ELR (cell line): ENCODE measurements at places on chromosomes 12 and 14.

DNA sequence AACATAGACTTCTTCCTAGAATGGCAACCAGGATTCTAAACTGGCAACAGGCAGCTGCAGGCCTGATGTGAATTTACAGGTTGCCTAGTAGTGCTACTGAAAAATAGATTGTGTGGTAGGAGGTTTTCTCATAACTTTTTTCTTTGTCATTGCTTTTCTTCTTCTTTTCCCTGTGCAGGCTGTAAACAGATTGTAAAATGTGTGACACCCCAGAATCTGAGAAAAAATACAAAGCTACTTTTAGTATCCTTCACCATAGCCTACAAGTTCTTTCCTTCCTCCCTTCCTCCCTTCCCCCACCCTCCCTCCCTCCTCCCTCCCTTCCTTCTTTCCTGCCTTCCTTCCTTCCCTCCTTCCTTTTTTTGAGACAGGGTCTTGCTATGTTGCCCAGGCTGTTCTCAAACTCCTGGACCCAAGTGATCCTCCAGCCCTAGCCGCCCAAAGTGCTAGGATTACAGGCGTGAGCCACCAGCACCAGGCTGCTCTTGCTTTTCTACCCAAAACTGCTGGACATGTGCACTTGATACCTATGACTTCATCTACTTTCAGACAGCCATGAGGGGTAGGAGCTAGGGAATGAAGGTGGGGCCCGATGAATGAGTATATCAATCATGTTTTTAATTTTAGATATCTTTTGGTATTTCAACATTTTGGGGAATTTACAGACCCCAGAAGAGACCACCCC lies 114.2 kb upstream of the EEA1 start:
- DNase-seq: no peak

DNA sequence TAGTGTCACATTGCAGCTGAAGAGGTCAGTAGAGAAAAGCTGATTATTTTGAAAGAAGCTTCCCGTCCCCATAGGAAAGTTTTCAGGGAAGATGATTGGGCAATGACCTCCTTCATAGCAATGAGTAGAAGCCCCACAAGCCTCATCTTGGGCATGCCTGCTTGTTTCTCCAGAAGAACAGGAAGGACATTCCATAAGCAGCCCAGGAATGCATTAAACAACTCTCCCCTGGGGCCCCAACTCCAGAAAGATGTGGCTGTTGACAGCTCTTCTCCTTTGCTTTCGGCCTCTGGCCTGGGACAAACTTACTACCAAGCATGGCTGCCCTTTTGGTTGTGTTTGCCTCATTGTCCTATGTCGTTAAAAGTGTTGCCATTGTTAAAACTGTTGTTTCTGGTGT lies 5.7 kb upstream of the VDR start:
- DNase-seq: peak; percentile 20

GRCh38 chr14:60217713-60218112 lies 31.3 kb upstream of the PPM1A start:
- DNase-seq: no peak

DNA sequence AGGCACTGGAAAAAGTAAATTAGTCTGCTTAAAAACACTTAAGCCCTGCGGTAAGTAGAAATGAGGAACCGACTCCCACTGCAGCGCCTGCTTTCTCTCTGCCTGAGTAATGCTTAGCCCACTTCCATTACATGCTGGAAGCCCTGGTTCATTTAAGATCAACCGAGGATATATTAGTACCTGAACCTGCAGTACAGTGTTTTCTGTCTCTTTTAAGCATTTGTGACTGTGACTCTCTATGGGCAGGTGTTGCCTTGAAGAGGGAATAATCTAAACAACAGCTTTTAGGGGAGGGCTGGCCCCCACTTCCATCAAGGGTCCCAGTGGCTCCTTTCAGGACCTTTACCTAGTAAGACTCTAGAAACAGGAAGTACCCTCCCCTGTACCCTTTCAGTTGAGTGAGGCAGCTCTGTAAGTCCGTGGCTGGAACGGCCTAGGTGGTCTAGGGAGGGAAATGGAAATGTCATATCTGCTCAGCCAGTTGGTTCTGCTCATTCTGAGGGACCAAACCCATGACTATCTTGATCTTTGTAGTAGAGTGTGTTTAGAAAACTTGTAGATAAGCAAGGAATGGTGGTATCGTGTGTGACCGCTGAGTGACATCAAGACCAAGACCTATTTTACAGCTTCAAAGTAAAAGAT lies 56.2 kb downstream of the FNTB start:
- DNase-seq: no peak

DNA sequence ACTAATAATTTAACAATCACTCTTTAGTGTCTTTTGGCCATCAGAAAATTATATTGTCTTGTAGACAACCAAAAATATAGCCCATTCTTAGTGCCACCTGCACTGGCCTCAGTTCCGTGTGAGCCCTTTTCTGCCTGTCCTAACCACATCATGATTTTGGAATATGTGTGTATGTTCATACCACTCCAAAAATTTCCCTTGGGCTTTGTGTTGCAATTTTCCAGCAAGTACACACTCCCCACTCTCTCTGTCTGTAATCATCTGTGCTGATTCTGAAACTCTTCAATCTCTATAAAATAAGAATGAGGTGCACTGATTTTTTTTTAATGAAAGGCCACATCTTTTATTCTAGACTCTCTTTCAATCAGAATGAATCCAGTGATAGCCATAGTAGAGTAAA lies 196.0 kb downstream of the PIK3C2G start:
- no peak for DNase-seq

DNA sequence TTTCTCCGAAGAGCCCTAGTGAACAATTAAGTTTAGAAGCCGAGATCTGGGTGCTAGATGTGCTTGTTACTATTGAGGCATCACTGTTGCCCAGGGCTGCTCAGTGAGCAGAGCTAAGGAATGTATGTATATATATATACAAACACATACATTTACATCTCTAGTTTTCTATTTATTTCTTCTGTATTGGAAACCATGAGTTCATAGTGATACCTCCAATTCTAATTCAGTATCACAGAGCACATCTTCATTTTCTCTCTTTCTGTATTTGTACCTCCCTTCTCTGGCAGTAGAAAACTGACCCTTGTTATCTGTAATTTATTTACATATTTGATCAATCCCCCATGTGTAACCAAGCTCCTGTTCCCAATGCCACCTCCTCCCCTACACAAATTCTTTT lies 40.7 kb upstream of the FUT8 start:
- no peak for DNase-seq

GRCh38 chr14:65054471-65055085 lies 47.7 kb downstream of the MAX start:
- DNase-seq: no peak

GRCh38 chr12:114275932-114276785 lies 129.8 kb downstream of the TBX5 start:
- no peak for DNase-seq

GRCh38 chr12:51942501-51943000 lies 8.9 kb upstream of the ACVR1B start:
- DNase-seq: no peak

DNA sequence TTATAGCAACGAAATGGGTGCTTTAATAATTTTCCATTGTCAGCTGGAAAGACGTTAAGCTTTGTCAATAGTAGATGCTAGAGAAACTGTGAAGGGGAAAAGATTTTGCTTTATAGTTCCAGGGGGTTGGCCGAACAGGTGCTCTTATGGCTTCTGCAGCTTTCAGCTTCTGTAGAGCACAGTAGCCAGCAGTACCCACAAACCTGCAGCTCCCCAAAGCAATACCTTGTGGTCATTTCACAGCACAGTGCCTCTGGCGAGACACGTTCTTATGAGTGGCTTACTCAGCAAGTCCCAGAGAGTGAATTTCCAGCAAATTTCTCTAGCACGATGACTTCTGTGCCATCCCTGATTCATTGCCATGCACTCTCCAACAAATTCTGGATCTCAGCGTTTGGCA lies 416.3 kb upstream of the ATP2B1 start:
- no peak for DNase-seq

GRCh38 chr12:41856228-41856627 lies 288.4 kb downstream of the GXYLT1 start:
- no peak for DNase-seq

DNA sequence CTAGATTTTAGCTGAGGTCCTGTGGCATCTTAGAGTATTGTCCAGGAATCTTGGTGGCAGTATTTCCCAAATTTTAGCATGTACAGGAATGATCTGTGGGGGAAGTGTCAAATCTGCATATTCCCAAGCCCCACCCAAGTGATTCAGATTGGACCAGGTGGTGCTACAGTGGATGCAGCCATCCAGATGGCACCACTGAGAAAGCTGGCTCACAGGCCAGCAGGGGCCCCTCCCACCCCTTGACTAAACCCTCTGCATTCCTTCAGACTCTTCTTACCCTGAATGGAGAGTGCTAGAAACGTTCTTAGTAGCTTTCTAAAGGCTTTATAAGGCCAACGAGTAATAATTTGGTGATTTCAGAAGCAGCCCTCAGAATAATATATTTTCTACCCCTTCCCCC lies 255.2 kb downstream of the NRXN3 start:
- DNase-seq: no peak

GRCh38 chr12:112367965-112368364 lies 14.3 kb downstream of the HECTD4 start:
- DNase-seq: no peak

GRCh38 chr14:83707056-83707455 lies 1822.9 kb upstream of the FLRT2 start:
- peak; percentile 2 for DNase-seq

GRCh38 chr12:125098676-125099408 lies 33.6 kb downstream of the AACS start:
- no peak for DNase-seq

DNA sequence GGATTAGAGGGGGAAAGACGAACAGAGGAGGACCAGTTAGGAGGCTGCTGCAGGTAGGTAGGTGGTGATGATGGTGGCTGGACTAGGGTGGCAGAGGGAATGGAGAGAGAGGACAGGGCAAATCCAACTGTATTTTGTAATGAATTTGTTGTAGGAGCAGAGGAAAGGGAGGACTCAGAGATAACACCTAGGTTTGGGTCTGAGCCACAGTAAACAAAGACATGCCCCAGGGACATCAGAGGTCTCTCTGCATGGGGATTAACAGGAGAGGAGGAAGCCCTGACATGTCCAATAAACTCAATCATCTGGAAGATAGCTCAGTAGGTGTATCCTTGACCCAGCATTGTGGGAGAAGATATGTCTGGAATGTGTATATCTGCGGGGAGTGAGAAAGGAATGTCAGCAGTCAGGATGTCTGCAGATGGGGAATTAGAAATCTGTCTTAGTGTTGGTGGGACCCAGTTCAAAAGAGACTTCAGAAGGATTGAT lies 4.7 kb upstream of the SLC48A1 start:
- peak; percentile 53 for DNase-seq

DNA sequence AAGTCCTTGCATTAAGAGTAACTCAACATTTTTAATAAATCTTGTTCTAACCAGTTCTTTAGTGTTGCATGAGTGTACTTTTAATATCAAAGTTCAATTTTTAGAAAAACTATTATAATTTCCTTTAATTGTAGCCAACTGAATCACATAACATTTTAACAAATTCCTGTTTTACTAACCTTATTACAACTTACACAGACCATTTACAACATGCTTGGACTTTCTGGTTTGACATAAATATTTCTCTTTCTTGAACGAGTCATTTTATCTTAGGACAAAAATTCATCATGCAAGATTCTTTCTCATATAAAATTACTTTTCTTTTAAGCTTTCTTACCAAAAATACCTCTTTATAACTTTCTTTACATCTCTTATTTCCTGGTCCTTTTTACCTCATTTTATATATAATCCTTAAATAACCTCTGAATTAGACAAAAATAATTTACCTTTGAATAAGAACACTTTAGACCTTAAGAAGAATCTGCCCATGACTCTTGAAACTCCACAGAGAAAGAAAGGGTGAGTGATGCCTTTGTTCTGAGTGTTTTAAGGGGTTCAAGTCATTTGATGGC lies 3.9 kb downstream of the SLCO1A2 start:
- DNase-seq: peak; percentile 34

- no peak for DNase-seq
These were observed 4.8 kb downstream of the SCNN1A start for GRCh38 chr12:6370576-6370935.

DNA sequence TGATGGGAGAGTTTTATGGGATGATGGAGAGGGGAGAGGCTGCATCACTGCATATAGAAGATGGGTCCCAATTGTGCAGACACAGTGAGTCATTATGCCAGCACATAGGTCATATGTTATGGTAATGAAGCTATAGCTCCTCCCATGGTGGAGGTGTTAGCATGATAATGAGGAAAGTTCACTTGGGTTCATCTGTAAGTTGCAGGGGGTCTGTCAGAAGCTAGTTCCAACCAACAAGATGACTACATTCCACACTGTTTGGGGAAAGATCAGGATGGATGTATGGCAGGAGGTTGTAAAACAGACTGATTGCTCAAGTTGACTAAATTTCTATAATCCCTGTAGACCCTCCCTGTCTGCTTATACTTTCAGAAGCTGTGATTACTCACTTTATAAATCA lies 561.3 kb downstream of the C12orf50 start:
- DNase-seq: no peak

DNA sequence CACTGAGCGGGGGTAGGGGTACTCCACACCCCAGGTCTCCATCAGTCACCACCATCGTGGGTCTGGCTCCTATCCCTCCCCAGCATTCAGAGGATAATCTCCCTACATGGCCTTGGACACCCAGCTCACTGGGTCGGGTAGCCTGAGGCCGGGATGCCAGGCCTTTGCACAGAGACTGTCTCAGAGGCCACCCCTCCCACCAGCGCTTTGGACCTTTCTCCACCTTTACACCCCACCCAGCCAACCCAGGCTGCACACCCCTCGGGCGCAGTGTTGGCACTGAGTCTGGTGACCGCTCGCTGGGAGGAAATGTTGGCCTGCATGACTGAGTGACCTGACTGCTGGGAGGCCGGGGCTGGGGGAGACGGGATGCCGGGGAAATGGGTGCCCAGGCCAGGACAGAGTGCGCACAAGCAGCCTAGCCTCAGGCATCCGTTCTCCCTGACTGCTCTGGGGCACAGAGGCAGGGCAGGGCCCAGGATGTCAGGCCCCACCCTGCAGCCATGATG lies 10.6 kb upstream of the LBHD2 start:
- no peak for DNase-seq

- DNase-seq: no peak
These were observed 13.3 kb downstream of the SART3 start for GRCh38 chr12:108547686-108548085.

- peak; percentile 19 for DNase-seq
These were observed 523.0 kb upstream of the FOXG1 start for GRCh38 chr14:28243600-28243999.

GRCh38 chr14:102280376-102280962 lies 24.5 kb downstream of the MOK start:
- peak; percentile 100 for DNase-seq

DNA sequence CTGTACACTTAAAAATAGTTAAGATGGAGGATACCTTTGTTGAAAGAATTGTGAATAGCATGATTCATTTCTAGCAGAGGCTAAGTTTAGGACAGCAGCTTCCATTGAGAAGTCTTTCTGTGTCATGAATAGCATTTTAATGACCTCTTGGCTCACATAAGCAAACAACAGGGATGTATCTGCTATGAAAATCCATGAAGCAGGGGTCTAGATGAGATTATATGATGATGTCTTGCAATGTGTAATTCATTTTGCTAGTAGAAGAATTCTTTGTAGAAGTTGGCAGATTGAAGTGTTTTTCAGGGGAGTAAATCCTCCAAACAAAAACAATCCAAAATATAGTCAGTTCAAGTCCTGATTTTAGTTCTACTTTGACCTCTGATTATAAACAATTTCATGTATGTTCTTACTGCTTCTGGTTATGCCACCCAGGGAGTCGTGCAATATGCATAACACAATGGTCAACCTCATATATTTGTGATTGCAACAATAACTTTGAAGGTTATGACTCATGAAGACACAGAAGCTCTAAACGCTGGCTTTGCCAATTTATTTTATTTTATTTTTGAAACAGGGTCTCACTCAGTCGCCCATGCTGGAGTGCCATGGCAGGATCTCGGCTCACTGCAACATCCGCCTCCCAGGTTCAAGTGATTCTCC lies 6.9 kb upstream of the RD3L start:
- DNase-seq: no peak
